CD14-positive monocyte (primary cell): ENCODE measurements at places on chromosomes 1 and 21. TPM values are rescaled to one million over a fixed set of nuclear protein-coding genes. Genes with fewer than 3 reads are reported as not detected.

- no peak for DNase-seq
Measured at GRCh38 chr1:160488347-160489058, 34.6 kb downstream of the SLAMF6 start.

- DNase-seq = no peak
Measured at GRCh38 chr1:150321826-150322166, 463 bp downstream of the PRPF3 start.

DNA sequence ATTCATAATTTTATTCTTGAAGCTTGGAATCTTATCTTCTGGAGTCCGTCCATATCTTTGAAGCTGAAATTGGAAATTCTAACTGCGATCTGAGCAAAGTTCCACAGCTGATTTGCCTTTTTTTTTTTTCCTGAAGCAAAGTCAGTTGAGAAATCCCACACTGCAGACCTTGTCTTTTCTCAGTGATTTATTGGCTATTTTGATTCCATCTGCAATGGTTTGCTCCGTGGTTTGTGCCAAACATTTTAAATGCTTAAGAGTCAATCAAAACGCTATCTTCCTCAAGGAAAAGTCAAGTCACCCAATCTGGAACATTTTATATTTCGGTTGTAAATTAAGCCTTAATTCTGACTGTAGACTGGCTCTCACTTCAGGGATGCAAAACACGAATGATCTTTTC, 88.2 kb upstream of the GRIK1 start:
- no peak for DNase-seq

GRCh38 chr21:21406921-21407320, 408.7 kb downstream of the NCAM2 start:
- no peak for DNase-seq

DNA sequence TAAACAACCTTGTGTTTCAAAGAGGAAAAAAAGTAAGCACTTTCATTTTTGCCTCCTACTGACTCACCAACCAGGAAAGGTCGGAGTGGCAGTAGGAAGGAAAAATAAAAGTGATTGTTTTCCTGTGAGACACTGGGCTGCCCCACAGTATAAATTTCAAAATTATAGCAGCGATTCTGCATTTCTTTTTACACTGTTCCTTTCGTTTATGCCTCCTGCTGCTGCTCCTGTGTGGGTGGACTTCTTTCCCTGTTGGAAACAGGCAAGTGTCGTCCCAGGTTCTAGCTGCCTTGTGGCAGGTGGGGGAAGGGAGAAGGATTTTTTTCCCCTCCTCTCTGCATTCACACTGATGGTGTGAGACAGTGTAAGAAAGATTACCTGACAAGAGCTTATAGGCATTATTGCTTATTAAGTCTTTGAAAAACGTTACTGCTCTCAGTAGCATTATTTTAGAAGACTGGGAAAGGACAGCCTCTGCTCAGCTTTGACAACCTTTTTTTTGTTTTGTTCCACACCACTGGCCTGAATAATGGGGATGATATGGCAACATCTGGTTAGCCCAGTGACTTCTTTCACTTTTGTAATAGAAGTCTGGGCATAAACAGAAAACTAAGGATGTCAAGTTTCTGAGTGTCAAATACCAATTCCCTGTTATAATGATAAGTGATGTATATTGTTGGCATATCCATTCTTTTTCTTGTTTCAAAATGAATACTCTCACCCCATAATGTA, 77.9 kb downstream of the NEK7 start:
- DNase-seq = no peak

SLC45A1 gene
- not detected for polyA plus RNA-seq

ZNF593OS gene
- polyA plus RNA-seq = 0.59 TPM

IL23R gene
- polyA plus RNA-seq = not detected
